ENCODE measurements at places on chromosomes 3 and 15.

DNA sequence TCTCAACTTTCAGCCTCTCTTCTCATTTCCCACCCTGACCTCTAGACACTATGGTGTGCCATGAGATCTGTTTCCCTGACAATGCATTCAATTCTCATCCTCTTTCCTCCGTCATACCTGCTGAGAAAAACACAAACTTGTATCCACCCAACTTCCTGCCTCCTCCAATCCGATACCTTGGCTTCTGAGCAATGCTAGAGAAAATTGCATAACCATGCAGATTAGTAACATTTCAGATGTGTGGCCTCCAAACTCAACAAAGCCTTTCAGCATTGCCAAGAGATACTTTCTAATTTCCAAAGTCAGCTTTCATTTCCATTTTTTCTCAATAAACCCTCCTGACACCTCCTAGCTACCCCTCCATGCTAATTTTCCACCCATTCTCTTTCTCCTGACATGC, 88.5 kb downstream of the MINAR1 start:
- no peak for DNase-seq

- DNase-seq = no peak
These were observed 59.2 kb downstream of the SH3BP5 start for GRCh38 chr3:15273227-15273626.

DNA sequence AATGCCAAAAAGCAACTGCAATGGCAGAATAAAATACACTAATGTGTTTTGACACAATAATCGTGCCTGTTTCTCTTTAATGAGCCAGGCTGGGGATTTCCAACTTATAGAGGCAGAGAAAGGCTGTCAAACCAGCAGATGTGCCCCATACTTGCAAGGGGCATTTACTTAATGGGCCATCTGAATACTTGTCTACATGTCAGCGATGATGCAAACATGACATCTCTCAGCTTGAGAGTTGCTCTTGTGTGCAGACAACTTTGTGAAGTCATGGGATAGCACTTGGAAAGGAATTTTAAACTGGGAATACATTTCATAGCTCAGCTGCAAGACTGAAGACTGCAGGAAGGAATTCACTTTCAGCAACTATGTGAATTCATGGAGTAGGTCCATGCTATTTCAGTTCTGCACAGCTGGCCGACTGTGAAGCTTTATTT, 127.4 kb upstream of the ADAMTS9 start:
- DNase-seq = no peak

DNA sequence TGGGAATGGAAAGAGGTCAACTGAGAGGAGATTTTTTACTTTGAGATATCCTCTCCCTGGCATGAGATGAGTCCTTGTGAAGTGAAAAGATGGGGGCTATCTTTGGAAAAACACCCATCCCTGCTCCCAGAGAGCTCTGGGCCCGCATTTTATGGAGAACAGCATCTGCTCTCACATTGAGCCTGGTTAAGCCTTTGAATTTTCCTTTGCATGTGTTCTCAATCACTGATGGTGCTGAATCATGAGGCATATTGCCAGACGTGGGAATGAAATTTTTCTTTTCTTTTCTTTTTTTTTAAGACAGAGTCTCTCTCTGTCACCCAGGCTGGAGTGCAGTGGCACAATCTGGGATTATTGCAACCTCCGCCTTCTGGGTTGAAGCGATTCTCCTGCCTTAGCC, 24.4 kb downstream of the TMEM45A start:
- DNase-seq = no peak

Measured in stimulated activated CD4-positive, alpha-beta T cell treated with anti-CD3 and anti-CD28 coated beads, TNF-alpha, amount 100 ng/mL, for 1 hour (primary cell).